ENCODE measurements at places on chromosomes 16 and 17. TPM values are rescaled to one million over a fixed set of nuclear protein-coding genes. Genes with fewer than 3 reads are reported as not detected.

GNGT2 gene
- 25.5 TPM for total RNA-seq

CCL8 gene
- total RNA-seq = not detected

EPOP gene
- 33.7 TPM for total RNA-seq

AFMID gene
- 36.2 TPM for total RNA-seq

PERCC1 gene
- 0.25 TPM for total RNA-seq

C17orf78 gene
- total RNA-seq = not detected

LRRC37B gene
- 11.3 TPM for total RNA-seq

CSF3 gene
- total RNA-seq = not detected

- H3K36me3 ChIP-seq = no peaks in the 10 kb centered on the region
- DNase-seq = no peak
- H3K27ac ChIP-seq = no peak overlapping the region
Measured at GRCh38 chr16:15747937-15748336, 97.9 kb downstream of the NDE1 start.

GRCh38 chr17:68981288-68981687 is 26.1 kb upstream of the ABCA8 start:
- H3K27ac ChIP-seq = no peak overlapping the region
- no peaks in the 10 kb centered on the region for H3K36me3 ChIP-seq
- H3K4me3 ChIP-seq = no peak overlapping the region
- DNase-seq = no peak

- H3K36me3 ChIP-seq = peaks cover 5% of the 10 kb centered on the region
- H3K4me1 ChIP-seq = no peaks in the 10 kb centered on the region
- H3K4me3 ChIP-seq = no peak overlapping the region
- no peak overlapping the region for H3K27ac ChIP-seq
Measured at GRCh38 chr17:76090517-76091129, 11.6 kb downstream of the ZACN start.

GRCh38 chr16:56551796-56552738 is 12.8 kb upstream of the MT4 start:
- no peak for DNase-seq
- no peaks in the 10 kb centered on the region for H3K27me3 ChIP-seq
- H3K36me3 ChIP-seq = no peaks in the 10 kb centered on the region
- H3K4me1 ChIP-seq = peaks cover 17% of the 10 kb centered on the region
- H3K27ac ChIP-seq = no peak overlapping the region

DNA sequence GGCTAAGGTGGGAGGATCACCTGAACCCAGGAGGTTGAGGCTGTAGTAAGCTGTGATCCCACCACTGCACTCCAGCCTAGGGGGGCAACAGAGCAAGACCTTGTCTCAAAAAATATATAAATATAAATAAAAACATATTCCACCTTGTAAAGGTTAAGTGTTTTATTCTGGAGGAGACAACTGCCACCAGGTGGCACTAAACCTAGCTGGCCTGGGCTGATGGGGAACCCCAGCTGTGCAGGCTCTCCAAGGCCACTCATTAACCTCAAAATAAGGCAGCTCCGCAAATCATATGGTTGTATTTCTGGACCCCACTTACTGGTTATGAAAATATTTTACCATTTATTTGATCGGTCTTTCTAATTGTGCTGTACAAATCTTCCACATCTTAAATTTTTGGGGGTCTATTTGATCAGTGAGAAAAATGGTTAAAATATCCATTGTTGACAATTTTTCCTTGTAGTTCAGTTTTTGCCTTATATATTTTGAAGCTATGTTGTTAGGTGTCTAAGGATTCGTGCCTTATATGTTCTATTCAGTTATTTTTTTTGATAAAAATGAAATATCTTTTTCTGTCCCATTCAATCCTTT is 8.5 kb upstream of the ICAM2 start:
- no peak overlapping the region for H3K27ac ChIP-seq
- H3K27me3 ChIP-seq = no peaks in the 10 kb centered on the region
- peak; percentile 63 for DNase-seq
- H3K4me1 ChIP-seq = peaks cover 27% of the 10 kb centered on the region
- no peak overlapping the region for H3K4me3 ChIP-seq

- H3K27ac ChIP-seq = no peak overlapping the region
- H3K36me3 ChIP-seq = no peaks in the 10 kb centered on the region
- DNase-seq = no peak
Measured at GRCh38 chr17:57016764-57017116, 38.8 kb downstream of the SCPEP1 start.

GRCh38 chr16:87418216-87418615 is 26.1 kb downstream of the MAP1LC3B start:
- H3K36me3 ChIP-seq = peaks cover 2% of the 10 kb centered on the region
- no peaks in the 10 kb centered on the region for H3K27me3 ChIP-seq
- DNase-seq = no peak
- H3K27ac ChIP-seq = no peak overlapping the region
- H3K4me3 ChIP-seq = no peak overlapping the region

DNA sequence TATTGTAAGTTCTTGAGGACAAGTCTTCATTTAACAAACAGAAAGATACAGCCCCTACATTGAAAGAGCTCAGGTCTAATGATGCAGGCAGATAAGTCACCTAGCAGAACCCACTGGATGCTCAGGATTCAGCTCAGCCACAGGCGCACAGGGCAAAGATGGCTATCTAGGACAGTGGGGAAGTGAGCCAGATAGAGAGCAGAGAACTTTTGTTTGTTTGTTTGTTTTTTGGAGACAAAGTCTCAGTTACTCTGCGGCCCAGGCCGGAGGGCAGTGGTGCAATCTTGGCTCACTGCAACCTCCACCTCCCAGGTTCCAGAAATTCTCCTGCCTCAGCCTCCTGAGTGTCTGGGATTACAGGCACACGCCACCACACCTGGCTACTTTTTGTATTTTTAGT is 20.4 kb downstream of the METTL2A start:
- no peaks in the 10 kb centered on the region for H3K27me3 ChIP-seq
- peaks cover 21% of the 10 kb centered on the region for H3K36me3 ChIP-seq
- no peaks in the 10 kb centered on the region for H3K4me1 ChIP-seq
- DNase-seq = no peak

GRCh38 chr16:52494621-52495020 is 52.3 kb downstream of the TOX3 start:
- H3K36me3 ChIP-seq = no peaks in the 10 kb centered on the region
- DNase-seq = no peak
- H3K4me1 ChIP-seq = no peaks in the 10 kb centered on the region
- peaks cover 10% of the 10 kb centered on the region for H3K27me3 ChIP-seq

- H3K27ac ChIP-seq = no peak overlapping the region
- no peak for DNase-seq
- peaks cover 27% of the 10 kb centered on the region for H3K4me1 ChIP-seq
- no peak overlapping the region for H3K4me3 ChIP-seq
- H3K27me3 ChIP-seq = no peaks in the 10 kb centered on the region
Measured at GRCh38 chr17:5238333-5238732, 3.7 kb upstream of the SCIMP start.

DNA sequence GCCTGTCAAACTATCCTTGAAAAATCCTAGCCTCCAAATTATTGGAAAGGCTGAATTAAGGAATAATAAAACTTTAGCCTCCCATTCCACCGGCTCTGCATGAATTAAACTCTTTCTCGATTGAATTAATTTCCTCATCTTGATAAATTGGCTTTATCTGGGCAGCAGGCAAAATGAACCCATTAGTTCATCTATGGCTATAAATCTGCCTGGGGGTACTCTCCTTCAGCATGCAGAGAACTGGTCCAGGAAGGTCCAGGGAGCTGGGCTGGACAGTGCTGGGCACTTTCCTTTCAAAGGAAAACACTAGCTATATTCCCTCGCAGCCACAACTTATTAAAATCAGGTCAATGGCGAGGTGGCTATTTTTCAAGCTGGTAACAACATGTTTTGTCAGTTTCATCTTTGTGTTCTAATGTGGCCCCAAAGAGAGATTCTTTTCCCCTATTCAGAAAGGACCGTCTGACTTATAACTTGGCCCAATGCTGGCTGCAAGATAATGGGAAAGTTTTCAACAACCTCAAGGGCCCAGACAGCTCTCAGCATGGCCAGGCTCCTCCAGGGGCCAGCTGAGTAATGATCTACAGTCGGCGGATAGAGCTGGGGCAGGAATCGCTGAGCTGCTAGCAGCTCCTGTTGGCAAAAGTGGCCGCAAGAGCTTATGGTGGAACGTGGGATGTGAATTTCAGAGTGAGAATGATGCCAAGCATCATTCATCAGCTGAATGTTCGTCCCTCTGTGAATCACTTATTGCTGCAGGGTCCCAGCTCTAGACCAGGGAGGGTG is 326.9 kb downstream of the SLC39A11 start:
- H3K36me3 ChIP-seq = peaks cover 8% of the 10 kb centered on the region
- DNase-seq = no peak
- H3K27me3 ChIP-seq = no peaks in the 10 kb centered on the region
- H3K4me1 ChIP-seq = no peaks in the 10 kb centered on the region
- H3K4me3 ChIP-seq = no peak overlapping the region

- no peak overlapping the region for H3K27ac ChIP-seq
- no peaks in the 10 kb centered on the region for H3K36me3 ChIP-seq
- no peaks in the 10 kb centered on the region for H3K4me1 ChIP-seq
- H3K4me3 ChIP-seq = no peak overlapping the region
- peaks cover 5% of the 10 kb centered on the region for H3K27me3 ChIP-seq
Measured at GRCh38 chr17:68706356-68706920, 105.3 kb upstream of the FAM20A start.

DNA sequence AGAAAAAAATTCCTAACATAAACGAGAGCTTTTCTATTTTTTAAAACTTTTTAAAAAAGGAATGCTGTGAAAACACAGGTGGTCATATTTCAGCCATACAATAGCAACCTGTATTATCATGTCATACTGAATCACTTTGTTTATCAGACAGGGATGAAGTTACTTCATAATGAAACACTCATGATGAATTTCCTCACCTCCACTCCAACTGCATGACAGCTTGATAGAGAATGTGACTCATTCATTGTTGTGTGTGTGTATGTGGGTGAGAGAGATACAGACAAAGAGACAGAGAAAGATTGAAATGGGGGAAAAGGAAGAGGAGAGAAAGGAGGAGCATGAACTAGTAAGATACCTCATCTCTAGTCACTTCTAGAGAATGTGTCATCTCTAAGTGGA is 109.0 kb downstream of the SYCE1L start:
- H3K4me3 ChIP-seq = no peak overlapping the region
- no peak for DNase-seq
- peaks cover 10% of the 10 kb centered on the region for H3K4me1 ChIP-seq
- peaks cover under 1% of the 10 kb centered on the region for H3K27me3 ChIP-seq
- peak overlapping the region; percentile 7 for H3K27ac ChIP-seq

GRCh38 chr16:4385789-4386450 is 14.3 kb downstream of the VASN start:
- H3K4me1 ChIP-seq = no peaks in the 10 kb centered on the region
- H3K36me3 ChIP-seq = no peaks in the 10 kb centered on the region
- no peaks in the 10 kb centered on the region for H3K27me3 ChIP-seq
- no peak overlapping the region for H3K4me3 ChIP-seq
- H3K27ac ChIP-seq = peak overlapping the region; percentile 6

- no peak overlapping the region for H3K27ac ChIP-seq
- no peak for DNase-seq
- peaks cover 31% of the 10 kb centered on the region for H3K27me3 ChIP-seq
- no peak overlapping the region for H3K4me3 ChIP-seq
Measured at GRCh38 chr17:72520665-72521303, 400.0 kb downstream of the SOX9 start.

DNA sequence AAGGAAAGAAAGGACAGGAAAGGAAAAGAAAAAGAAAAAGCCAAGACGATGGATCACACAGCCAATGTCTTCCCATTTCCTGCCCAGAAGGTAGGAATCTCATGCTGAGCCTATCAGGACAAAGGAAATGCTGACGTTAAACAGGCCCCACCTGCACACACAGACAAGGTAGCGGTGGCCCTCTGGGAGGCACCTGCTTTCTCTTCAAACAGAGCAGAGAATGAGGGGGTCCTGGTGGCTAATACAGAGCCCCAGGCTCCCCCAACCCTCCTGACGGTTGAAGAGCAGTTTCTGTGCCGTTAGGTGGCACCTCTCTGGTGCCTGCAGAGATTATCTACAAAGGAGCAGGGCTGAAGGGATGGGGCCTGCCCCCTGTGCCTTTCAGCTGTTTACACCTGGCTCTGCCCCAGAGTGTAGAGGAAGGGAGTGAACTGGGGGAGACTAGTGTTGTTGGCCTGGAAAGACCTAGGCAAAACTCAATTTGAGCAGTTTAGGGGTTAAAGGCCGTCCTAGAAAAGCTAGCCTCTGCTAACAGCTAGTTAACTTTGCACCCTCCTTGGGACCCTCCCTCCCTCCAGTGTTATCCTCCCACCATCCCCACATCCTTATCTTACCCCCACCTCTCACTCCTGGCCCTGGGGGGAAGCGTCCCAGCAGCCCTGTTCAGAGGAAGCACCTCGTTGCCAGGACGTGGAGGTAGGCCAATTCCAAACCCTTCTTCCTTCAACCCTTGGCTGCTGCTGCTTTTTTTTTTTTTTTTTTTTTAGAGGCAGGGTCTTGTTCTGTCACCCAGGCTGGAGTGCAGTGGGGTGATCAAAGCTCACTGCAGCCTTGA is 56.3 kb downstream of the ARHGAP27 start:
- peaks cover 14% of the 10 kb centered on the region for H3K27me3 ChIP-seq
- no peak overlapping the region for H3K4me3 ChIP-seq
- no peak for DNase-seq
- no peaks in the 10 kb centered on the region for H3K36me3 ChIP-seq

DNA sequence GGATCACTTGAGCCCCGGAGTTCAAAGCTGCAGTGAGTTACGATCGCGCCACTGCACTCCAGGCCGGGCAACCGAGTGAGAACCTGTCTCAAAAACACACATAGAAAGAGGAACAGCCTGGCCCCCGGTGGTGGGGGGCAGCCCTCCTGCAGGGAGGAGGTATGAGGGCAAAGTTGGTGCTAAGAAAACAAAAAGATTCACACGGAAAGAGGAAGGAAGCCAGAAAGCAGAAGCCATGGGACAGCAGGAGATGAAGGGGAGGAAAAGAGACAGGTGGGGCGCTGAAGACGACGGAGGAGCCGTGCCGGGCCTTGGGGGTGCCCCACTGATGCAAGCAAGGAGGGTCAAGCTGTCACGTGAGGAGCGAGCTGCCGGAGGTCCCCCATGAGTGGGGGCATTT is 8.2 kb upstream of the C16orf74 start:
- H3K27me3 ChIP-seq = peaks cover 36% of the 10 kb centered on the region
- H3K27ac ChIP-seq = peak overlapping the region; percentile 10
- no peak overlapping the region for H3K4me3 ChIP-seq
- DNase-seq = no peak

DNA sequence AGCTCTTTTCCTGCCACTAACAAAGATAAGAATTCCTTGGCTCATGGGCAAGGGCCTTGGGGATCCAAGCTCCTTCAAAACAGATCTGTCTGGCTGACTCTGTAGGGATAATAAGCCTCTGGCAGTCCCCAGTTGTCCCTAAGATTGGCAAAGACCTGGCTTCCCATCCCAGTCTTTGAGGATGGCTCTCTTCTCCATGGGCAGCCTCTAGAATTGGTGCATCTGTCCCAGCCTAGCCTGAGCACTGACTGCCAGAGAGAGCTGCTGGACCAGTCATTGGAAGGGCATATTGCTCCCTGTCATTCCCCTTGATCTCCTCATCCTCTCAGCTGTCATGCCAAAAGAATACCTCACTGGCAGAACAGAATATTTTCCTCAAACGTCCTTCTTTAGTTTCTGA is 13.2 kb upstream of the CUEDC1 start:
- no peaks in the 10 kb centered on the region for H3K36me3 ChIP-seq
- H3K27ac ChIP-seq = no peak overlapping the region
- DNase-seq = no peak
- peaks cover 4% of the 10 kb centered on the region for H3K27me3 ChIP-seq
- H3K4me3 ChIP-seq = no peak overlapping the region

- H3K27ac ChIP-seq = no peak overlapping the region
- no peaks in the 10 kb centered on the region for H3K27me3 ChIP-seq
- H3K4me1 ChIP-seq = peaks cover 9% of the 10 kb centered on the region
Measured at GRCh38 chr17:47990962-47991731, 20.2 kb downstream of the CDK5RAP3 start.

GRCh38 chr16:48330189-48330840 is 54.9 kb downstream of the SIAH1 start:
- H3K27ac ChIP-seq = no peak overlapping the region
- no peak overlapping the region for H3K4me3 ChIP-seq
- H3K36me3 ChIP-seq = peaks cover 15% of the 10 kb centered on the region
- H3K4me1 ChIP-seq = peaks cover 12% of the 10 kb centered on the region
- DNase-seq = no peak
